Upper lobe of left lung (tissue), 6 donors: ENCODE measurements at places on chromosomes 5 and 9. TPM values are rescaled to one million over a fixed set of nuclear protein-coding genes. Genes with fewer than 3 reads are reported as not detected.

The SH3RF2 gene
- total RNA-seq, result 19.3 TPM

The SLCO6A1 gene
- not detected for total RNA-seq

The TAF11L10 gene
- total RNA-seq, result not detected

The LVRN gene
- not detected for total RNA-seq

The IRX2 gene
- 96.4 TPM for total RNA-seq

The RGS7BP gene
- 1.8 TPM for total RNA-seq

The TMEM267 gene
- total RNA-seq, result 17.9 TPM

The SLC9A3 gene
- total RNA-seq, result 1.6 TPM

The SLC46A2 gene
- 18.9 TPM for total RNA-seq

The NRARP gene
- 4.0 TPM for total RNA-seq

The ABLIM3 gene
- total RNA-seq, result 17.6 TPM

The DNAH5 gene
- total RNA-seq, result 9.3 TPM

GRCh38 chr5:173802670-173803165, 85.4 kb upstream of the CPEB4 start:
- no peaks in the 10 kb centered on the region for H3K4me1 ChIP-seq
- DNase-seq, result peak; percentile 91
- H3K4me3 ChIP-seq, result no peak overlapping the region
- peak overlapping the region; percentile 71 for H3K27ac ChIP-seq
- H3K36me3 ChIP-seq, result no peaks in the 10 kb centered on the region

GRCh38 chr9:3900673-3901318, 375.0 kb upstream of the RFX3 start:
- no peak overlapping the region for H3K27ac ChIP-seq
- no peaks in the 10 kb centered on the region for H3K36me3 ChIP-seq
- H3K4me3 ChIP-seq, result no peak overlapping the region
- no peak for DNase-seq
- H3K27me3 ChIP-seq, result no peaks in the 10 kb centered on the region
- no peaks in the 10 kb centered on the region for H3K4me1 ChIP-seq

DNA sequence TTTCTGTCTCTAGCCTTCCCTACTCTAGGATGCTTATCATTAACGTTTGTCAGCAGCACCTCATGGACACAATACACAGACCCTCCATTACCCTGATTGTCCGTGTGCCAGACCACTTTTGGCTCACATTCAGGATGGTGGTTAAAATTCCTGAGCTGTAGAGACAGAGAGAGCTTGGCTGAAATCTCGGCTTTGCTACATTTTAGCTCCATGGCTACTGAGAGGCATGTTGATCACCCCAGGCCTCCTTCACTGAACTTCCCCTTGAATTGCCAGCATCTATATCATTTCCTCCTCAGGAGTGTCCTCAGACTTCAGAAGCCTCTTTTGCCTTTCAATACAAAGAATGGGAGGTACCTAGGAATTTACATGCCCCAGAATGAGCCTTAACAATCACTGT, 104.7 kb upstream of the ISL1 start:
- H3K4me3 ChIP-seq, result no peak overlapping the region
- no peaks in the 10 kb centered on the region for H3K27me3 ChIP-seq
- DNase-seq, result no peak
- H3K4me1 ChIP-seq, result no peaks in the 10 kb centered on the region

GRCh38 chr5:150189728-150190502, at the start of gene SLC6A7:
Gene SLC6A7, plus strand, starts transcription at chr5:150190062. Its CDS starts 266 bp downstream, at chr5:150190328.
- no peak within 1 kb of the TSS for H3K4me3 ChIP-seq
- H3K4me1 ChIP-seq, result no peaks in the 10 kb centered on the region
- no peaks in the 10 kb centered on the region for H3K36me3 ChIP-seq
- H3K27me3 ChIP-seq, result peaks cover 12% of the 10 kb centered on the region
- peak; percentile 80 for DNase-seq

DNA sequence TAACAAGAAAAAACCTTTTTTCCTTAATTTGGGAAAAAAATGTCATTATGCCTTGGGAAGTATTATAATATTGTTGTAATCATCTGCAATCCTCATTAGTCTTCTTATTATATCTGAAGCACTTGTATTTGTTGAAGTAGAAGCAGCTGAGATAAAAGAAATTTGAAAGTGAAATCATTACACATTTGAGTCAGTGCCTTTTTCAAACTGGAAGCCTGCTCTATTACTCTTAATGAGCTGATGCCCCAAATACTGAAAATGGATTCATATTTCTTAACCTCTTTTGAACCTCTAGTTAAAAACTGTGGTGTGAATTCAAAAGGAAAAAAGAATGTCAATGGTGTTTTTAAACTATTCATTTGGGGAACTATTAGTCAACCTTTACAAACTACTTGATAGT, 1027.7 kb downstream of the NR2F1-AS1 start:
- H3K27ac ChIP-seq, result no peak overlapping the region
- no peak for DNase-seq
- no peak overlapping the region for H3K4me3 ChIP-seq
- H3K36me3 ChIP-seq, result no peaks in the 10 kb centered on the region
- H3K27me3 ChIP-seq, result no peaks in the 10 kb centered on the region

GRCh38 chr5:119347574-119347973, 8.2 kb upstream of the TNFAIP8 start:
- H3K36me3 ChIP-seq, result no peaks in the 10 kb centered on the region
- H3K27ac ChIP-seq, result no peak overlapping the region
- peaks cover 24% of the 10 kb centered on the region for H3K4me1 ChIP-seq
- no peak overlapping the region for H3K4me3 ChIP-seq

DNA sequence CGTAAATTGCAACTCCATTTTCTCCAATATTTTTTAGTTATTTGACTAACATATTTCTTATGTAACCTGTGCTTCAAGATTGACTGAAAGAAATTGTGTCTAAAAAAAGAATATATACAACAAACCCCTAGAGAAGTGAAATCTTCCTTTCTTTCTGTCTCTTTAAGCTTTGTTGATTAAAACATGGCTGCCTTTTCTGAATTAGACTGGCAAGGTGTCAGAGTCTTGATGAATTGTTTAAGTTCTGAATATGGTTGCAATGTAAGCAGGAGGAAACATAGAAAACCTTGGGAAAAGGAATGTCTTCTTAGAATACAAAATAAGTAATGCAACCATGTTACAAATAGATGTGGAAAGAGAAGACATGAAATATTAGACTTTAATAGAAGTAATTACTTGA, 209.8 kb upstream of the CTNND2 start:
- DNase-seq, result no peak
- no peaks in the 10 kb centered on the region for H3K4me1 ChIP-seq
- no peak overlapping the region for H3K4me3 ChIP-seq
- H3K27ac ChIP-seq, result no peak overlapping the region
- no peaks in the 10 kb centered on the region for H3K36me3 ChIP-seq

DNA sequence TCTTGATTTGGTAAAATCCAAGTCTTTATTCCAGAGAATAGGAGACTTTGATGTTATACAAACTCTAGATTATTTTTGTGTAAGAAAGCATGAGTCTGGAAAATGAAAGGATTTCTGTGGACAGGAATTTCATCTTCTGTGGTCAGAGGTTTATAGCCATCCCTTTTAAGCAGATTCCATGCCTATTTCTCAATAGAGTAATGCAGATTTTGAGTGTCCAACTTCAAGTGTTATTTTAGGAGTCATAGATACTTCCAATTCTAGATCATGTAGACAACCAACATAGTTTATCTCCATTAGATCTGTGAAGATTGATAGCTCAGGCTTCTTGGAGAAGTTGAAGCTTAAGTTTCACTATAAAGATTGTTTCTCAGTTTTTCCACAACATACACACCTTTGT, 379.7 kb downstream of the PSAT1 start:
- no peaks in the 10 kb centered on the region for H3K4me1 ChIP-seq
- no peak overlapping the region for H3K4me3 ChIP-seq
- no peak overlapping the region for H3K27ac ChIP-seq

- no peak for DNase-seq
- H3K27me3 ChIP-seq, result no peaks in the 10 kb centered on the region
- no peaks in the 10 kb centered on the region for H3K4me1 ChIP-seq
- no peaks in the 10 kb centered on the region for H3K36me3 ChIP-seq
- no peak overlapping the region for H3K4me3 ChIP-seq
- H3K27ac ChIP-seq, result no peak overlapping the region
These were observed 21.2 kb downstream of the HMHB1 start for GRCh38 chr5:143833177-143833576.

- H3K27me3 ChIP-seq, result no peaks in the 10 kb centered on the region
- H3K4me1 ChIP-seq, result no peaks in the 10 kb centered on the region
- no peak for DNase-seq
These were observed 132.9 kb downstream of the WDR41 start for GRCh38 chr5:77359231-77359630.

DNA sequence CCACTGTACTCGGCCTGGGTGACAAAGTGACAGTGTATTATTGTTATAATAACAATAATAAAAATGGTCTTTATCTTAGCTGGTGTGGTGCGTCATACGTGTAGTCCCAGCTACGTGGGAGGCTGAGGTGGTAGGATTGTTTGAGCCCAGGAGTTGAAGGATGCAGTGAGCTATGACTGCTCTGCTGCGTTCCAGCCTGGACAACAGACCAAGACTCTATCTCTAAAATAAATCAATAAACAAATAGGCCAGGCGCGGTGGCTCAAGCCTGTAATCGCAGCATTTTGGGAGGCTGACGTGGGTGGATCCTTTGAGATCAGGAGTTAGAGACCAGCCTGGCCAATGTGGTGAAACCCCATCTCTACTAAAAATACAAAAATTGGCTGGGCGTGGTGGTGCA, 9.2 kb upstream of the DENND4C start:
- no peaks in the 10 kb centered on the region for H3K4me1 ChIP-seq
- H3K4me3 ChIP-seq, result no peak overlapping the region
- H3K27me3 ChIP-seq, result no peaks in the 10 kb centered on the region

DNA sequence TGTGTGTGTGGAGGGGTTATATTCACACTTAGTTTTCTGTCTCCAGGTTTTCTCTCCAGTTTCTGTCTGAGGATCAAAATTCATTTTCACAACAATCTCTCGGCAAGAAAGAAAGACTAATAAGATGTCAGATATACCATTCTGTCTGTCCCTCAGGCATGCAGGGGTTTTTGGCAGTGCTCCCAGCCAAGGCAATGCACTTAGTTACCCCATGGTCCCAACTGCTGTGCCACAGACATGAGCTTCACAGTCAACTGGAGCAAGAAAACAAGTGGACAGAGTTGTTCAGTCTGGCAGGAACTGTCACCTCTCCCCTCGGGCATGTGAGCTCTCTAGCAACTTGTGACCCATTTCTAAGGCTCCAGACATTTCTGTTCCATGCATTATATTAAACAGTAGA, 101.7 kb upstream of the LHFPL2 start:
- no peak overlapping the region for H3K27ac ChIP-seq
- no peaks in the 10 kb centered on the region for H3K4me1 ChIP-seq
- H3K27me3 ChIP-seq, result no peaks in the 10 kb centered on the region
- no peak overlapping the region for H3K4me3 ChIP-seq
- no peak for DNase-seq
- H3K36me3 ChIP-seq, result no peaks in the 10 kb centered on the region

- H3K27ac ChIP-seq, result no peak overlapping the region
- H3K4me3 ChIP-seq, result no peak overlapping the region
- no peaks in the 10 kb centered on the region for H3K27me3 ChIP-seq
- DNase-seq, result no peak
These were observed 54.0 kb downstream of the PPIP5K2 start for GRCh38 chr5:103174147-103174546.

DNA sequence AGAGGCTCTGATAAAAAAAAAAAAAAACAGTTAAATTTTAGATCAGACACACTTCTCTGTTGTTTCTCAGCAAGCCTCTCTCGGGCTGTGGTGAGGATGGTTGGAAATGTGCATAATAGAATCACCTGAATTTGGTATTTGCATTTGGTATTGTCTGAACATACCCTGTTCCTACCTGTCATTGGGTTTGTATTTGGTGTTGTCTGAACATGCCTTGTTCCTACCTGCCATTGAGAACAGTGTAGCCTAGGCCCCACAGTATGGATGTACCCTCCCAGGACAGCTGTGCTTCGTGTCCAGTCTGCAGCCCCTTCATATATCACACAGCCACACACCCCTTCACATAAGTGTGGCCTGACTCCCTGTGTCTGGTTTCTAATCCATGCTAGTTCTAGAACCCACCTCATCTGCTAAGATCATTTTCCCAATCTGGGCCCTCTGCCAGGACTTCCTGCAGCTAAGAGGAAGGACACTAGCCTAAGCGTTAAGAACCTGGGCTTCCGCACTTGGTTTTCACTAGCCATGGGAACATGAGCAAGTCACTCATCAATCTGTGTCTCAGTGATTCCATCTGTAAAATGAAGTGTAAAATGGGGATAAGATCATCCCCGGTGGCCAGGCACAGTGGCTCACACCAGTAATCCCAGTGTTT, 49.2 kb downstream of the ITGA2 start:
- no peak overlapping the region for H3K4me3 ChIP-seq
- no peak for DNase-seq
- H3K27ac ChIP-seq, result peak overlapping the region; percentile 38
- no peaks in the 10 kb centered on the region for H3K27me3 ChIP-seq
- peaks cover 20% of the 10 kb centered on the region for H3K4me1 ChIP-seq

DNA sequence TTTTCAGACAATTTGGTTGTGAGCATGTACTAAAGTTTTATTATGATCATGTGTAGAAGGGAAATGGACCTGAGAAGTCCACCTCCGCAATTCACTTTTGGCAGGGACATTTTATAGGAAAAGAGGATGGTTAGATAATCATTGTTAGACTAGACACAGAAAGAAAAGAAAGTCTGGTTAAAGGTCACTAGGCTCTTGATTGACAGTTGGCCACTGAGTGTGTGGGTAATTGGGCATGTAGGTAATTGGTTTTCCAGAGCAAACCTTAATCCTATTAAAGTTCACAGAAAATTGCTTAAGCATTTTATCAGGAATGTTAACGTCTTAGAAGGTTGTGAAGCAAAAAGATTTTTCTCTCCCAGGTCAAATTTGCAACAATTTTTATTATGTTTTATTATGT, 158.5 kb upstream of the CLINT1 start:
- H3K27me3 ChIP-seq, result no peaks in the 10 kb centered on the region
- no peak overlapping the region for H3K27ac ChIP-seq
- no peak for DNase-seq
- H3K4me3 ChIP-seq, result no peak overlapping the region

DNA sequence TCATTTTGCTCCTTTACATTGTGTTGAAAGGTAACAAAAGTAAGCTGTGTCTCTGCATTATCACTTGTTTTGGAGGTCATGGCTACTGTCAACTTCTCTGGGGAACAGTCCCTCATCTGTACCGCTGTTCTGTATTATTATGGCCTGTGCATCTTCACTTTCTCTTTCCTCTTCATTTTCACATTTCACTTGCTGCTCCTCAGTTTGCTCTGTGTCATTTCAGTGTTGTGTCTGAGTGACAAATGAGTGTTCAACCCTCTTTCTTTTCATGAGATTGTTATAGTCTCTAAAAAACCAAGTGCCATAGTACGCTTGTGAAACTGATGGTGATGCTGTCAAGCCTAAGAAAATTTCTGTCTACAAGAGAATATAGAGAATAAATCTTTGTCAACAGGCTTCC, 122.0 kb upstream of the FER start:
- no peak overlapping the region for H3K27ac ChIP-seq
- no peaks in the 10 kb centered on the region for H3K27me3 ChIP-seq
- no peak for DNase-seq
- no peaks in the 10 kb centered on the region for H3K4me1 ChIP-seq

GRCh38 chr5:170662966-170663365, 120.6 kb upstream of the GABRP start:
- H3K27me3 ChIP-seq, result no peaks in the 10 kb centered on the region
- no peak overlapping the region for H3K27ac ChIP-seq
- H3K4me3 ChIP-seq, result no peak overlapping the region
- H3K36me3 ChIP-seq, result no peaks in the 10 kb centered on the region
- no peaks in the 10 kb centered on the region for H3K4me1 ChIP-seq
- DNase-seq, result no peak

- no peaks in the 10 kb centered on the region for H3K36me3 ChIP-seq
- no peak for DNase-seq
- H3K4me1 ChIP-seq, result peaks cover 6% of the 10 kb centered on the region
- no peaks in the 10 kb centered on the region for H3K27me3 ChIP-seq
These were observed 134.1 kb downstream of the ARL15 start for GRCh38 chr5:54176066-54176830.
